Sciatic nerve (tissue), 2 donors: ENCODE measurements at places on chromosomes 1 and 21. TPM values are rescaled to one million over a fixed set of nuclear protein-coding genes. Genes with fewer than 3 reads are reported as not detected.

DNA sequence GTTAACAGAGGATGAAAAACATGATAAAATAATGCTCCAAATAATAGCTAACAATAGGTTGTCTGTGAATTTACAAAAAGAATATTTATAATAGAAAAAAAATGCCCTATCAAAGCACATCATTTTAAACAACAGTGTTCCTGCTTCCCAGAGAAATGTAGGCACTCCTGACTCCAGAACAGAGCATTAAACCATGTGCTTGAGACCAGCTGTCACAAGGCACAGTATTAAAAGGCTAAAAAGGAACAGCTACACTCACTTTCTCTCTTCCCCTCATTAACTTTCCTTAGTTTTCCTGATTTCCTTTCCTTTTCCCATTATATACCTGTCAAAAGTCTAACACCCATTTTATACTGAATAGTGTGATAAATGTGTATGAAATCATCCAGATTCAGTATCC lies 10.9 kb downstream of the VAV3 start:
- no peak for DNase-seq

Gene C1QC
- 126 TPM for total RNA-seq

- no peak for DNase-seq
These were observed 522.7 kb downstream of the PLPP3 start for GRCh38 chr1:56056438-56057287.

- no peak for DNase-seq
These were observed 45.2 kb downstream of the GALNT2 start for GRCh38 chr1:230112131-230112701.

- DNase-seq = no peak
These were observed 42.4 kb downstream of the SKI start for GRCh38 chr1:2270260-2271100.

GRCh38 chr1:237677979-237678378 lies 212.7 kb downstream of the ZP4 start:
- DNase-seq = no peak

- no peak for DNase-seq
These were observed 133.9 kb upstream of the CD34 start for GRCh38 chr1:208044589-208045462.

GRCh38 chr1:23394181-23394580 lies 24.5 kb upstream of the ZNF436 start:
- no peak for DNase-seq

- no peak for DNase-seq
These were observed 144.6 kb upstream of the HMGB4 start for GRCh38 chr1:33719326-33719725.

Gene SRGAP2C
- 69.9 TPM for total RNA-seq

DNA sequence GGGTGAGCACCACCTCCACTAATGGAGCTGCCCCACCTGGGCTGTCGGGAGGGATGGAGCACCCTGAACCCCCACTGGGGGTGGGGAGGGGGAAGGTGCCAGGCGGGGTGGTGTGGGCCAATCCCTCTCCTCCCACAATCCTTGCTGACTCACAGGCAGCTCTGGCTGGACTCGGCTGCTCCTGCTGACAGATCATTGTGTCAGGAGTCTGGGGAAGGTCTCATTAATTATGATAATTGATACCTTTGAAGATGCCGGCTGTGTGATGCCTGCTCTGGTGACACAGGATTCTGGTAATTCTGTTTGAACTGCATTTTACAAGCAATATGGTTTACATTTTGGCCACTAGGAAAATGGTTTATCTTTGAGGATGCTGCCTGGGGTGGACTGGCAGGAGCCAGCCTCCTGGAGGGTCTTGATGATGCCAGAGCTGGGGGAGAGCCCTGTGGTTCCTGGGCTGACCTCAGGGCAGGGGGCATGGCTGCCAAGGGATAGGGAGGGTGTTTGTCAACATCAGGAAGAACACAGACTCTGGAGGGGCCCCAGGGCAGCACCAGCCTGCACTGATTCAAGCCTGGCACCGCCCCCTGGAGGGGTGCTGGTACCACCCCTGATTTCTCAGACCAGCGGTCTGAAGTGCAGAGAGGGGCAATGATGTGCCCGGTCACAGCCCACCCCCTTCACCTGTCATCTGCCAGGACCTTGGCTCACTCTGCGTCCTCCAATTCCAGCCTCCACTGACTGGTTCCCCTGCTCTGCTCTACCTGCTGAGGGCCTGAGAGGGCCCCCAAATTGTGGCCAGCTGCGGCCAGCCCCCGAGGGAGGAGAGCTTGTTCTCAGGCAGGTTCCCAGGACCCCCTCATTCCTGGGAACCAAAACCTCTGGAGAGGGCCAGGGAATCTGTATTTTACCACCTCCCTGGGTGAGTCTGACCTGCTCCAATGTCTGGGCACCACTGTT lies 338.8 kb downstream of the MATN1 start:
- peak; percentile 51 for DNase-seq
